Bronchial epithelial cell (primary cell): ENCODE measurements at places on chromosomes 1 and 21. TPM values are rescaled to one million over a fixed set of nuclear protein-coding genes. Genes with fewer than 3 reads are reported as not detected.

The LGR6 gene
- under 0.01 TPM in 1 of 2 replicates, not detected in the other for total RNA-seq

The NUDT4B gene
- total RNA-seq: 2.6 and 13.6 TPM in 2 replicates

The NCMAP gene
- total RNA-seq: 0.13 TPM in 1 of 2 replicates, not detected in the other

The TTC34 gene
- total RNA-seq: under 0.01 TPM in 2 replicates

The S100A2 gene
- 804 and 1,251 TPM in 2 replicates for total RNA-seq

The ELF3 gene
- 66.1 and 105 TPM in 2 replicates for total RNA-seq

The PTPN7 gene
- under 0.01 TPM in 1 of 2 replicates, not detected in the other for total RNA-seq

DNA sequence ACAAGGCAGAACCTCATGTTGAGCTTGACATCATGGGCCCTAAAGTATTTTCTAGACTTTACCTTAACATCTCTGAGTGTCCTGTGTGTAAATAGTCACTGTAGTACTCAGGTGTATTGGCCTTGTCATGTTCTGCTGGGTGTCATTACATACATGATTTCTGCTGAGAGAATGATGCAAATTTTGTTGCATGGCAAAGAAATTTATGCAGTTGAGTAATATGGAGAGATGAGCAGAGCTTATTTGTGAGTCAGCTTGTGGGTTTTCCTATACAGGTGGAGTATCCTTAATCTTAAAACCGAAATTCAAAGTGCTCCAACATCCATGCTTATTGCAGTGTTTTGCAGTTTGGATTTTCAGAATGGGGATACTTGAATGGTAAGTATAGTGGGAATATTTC, 36.6 kb downstream of the RGL1 start:
- peak; percentile 64 for DNase-seq

GRCh38 chr1:119327450-119328155, 41.0 kb upstream of the HAO2 start:
- no peak for DNase-seq

DNA sequence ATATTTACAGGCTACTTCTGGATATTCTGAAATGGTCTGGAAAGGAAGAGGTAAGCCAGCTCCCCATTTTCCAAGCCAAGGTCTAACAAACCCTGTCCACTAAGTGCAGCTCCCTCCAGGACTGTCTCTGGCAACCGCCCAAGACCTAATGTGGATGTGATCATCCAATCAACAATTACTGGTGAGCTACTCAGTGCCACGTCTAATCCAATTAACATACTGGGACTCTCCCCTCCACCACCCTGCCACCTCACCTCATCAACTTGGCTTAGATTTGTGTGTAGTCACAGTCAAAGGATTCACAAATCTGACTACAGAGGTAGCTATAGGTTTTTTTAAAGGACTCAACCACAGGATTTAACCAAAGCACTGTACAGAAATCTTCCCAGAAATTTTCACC, 25.4 kb upstream of the S100A7 start:
- peak; percentile 63 for DNase-seq

DNA sequence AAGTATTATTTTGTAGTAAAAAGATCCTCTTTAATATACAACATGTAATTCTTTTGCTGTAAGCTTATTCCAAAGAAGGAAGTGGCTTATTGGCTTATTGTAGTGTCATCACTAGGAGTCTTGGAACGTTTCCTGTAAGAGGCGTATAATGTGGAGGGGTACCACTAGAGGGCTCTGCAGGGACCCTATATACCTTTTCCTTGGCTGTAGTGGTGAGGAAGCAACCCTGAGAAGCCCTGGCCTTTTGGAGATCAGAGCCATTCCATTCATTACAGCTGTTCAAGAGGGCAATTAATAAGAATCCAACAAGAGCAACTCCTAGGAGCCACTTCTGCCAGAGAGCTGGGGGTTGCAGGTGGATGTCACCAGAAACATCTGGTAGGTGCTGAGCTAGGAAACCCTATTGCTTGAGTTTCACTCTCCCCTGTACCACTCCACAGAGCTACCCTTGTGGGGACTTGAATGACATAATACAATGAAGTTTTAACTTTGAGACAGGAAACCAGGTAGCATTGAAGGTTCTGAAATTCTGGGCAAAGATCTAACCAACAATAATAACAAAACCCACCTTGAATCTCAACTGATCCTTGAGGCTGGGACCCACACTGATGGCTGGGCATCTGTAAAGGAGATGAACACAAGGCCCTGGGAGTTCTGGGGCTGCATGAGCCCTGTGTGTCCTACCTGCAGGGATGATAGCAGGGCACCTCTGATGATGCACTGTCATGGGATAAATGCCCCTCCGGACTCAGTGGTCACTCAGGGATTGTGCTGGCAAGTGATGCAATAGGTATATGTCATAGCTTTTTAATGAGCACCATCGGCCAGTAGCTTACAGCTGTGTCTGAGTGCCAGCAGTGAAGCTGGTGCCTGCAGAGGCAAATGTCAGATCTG, 160.2 kb upstream of the COA6 start:
- DNase-seq: peak; percentile 73

DNA sequence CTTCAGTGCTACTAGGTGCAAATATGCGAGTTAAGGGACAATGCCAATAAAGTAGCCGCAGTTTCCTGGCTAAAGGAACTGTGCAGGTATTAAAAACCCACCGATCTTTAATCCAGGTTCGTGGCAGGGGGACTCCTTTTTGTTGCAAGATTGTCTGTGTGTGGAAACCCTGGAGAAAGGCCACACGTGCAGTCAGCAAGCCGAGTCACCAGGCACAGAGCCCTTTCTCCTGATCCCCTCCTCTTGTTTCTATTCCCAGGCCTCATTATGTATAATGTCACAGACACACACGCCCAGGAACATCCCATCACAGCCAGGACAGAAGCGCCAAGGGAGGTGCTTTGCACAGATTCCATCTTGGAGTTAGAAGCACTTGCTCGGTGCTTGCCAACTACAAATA, 528.9 kb downstream of the KIF26B start:
- no peak for DNase-seq

- peak; percentile 79 for DNase-seq
Measured at GRCh38 chr1:98920441-98921110, 84.1 kb downstream of the PLPPR5 start.

DNA sequence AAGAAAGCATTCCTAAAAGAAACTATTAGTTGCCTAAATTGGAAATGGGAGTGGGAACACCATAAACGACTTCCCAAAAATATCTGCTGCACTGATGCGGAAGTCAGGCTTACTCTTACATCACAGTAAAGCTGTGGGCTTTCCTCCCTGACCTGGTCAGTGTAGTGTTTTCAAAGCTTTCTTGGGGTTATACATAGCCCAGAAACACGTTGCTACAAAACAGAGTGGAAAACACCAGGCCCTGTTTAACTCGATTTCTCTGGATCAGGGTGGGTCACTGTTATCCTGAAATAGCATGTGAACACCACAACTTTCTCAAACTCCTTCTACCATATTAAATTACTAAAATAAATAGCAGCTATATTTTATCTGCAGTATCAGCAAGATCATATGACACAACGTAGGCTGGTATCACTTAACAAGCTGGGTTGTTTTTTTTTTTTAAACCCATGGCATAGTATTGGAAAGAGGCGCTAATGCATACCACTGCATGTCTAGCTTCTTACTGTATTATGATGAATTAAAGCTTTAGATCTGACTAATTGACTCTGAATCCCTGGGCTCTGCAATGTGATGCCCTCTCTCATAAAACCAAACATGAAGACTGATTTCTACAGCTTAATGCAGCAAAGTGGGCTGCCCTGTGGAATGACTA, 184.6 kb downstream of the TGFB2 start:
- DNase-seq: peak; percentile 36

- DNase-seq: no peak
Measured at GRCh38 chr1:83761167-83762038, 237.5 kb downstream of the TTLL7 start.

DNA sequence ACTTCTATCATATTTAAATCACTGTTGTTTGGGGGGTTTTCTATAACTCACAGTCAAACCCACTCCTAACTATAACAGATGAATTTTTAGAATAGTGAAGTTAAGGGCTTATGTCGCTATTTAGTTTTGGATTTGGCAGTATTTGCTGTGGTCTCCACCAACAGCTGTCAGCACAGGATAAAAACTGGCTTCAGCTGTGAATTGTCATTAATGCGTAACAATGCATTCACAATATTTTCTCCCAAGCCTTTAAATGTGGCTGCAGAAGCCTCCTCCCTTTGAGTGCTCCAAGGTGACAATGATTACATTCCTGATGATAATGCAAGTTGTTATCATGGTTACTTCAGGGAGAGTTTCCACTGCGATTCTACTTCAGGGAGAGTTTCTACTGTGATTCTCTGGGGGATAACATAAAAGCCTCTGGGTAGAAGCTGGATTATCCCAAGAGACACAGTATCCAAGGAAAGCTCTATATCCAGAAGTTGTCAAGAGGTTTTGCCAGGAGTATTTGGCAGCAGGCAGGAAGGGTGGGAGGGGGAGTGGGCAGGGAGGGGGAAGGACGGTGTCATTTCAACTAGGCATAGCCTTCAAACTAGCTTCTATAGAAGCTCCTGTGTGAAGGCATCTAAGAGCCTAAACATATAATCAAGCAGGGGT, 14.9 kb upstream of the SMIM12 start:
- DNase-seq: no peak

- peak; percentile 82 for DNase-seq
Measured at GRCh38 chr1:98277118-98277517, 356.3 kb upstream of the DPYD start.

DNA sequence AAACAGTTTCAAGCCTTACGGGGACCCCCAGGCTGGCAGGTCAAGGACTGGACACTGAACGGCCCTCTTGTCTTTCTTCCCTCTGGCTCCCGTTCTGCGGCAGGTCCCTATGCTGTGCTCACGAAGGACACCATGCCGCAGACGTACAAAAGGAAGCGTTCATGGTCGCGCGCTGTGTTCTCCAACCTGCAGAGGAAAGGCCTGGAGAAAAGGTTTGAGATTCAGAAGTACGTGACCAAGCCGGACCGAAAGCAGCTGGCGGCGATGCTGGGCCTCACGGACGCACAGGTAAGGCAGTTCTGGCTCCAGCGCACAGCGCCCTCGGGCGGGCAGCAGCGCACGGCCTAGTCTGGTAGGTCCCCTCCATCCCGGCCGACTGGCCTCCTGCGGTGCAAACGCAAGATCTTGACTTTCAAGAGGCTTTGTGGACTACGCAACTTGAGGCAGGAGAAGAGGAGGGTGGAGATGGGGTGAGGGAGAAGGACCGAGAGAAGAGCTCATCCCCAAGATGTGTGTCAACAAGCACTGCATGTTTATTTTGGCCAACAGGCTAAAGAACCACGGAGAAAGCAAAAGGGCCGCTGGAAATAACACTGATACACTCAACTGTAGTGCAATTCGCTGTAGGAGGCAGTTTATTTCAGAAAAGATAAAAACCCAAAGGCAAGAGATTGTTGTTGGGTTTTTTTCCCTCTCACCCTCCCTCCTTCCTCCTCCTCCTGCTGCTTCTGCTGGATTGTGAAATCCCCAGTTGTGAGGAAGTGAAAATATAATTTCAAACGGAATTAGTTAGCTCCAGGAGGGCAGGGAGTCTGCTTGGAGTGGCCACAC, 3.0 kb downstream of the HLX start:
- DNase-seq: no peak

DNA sequence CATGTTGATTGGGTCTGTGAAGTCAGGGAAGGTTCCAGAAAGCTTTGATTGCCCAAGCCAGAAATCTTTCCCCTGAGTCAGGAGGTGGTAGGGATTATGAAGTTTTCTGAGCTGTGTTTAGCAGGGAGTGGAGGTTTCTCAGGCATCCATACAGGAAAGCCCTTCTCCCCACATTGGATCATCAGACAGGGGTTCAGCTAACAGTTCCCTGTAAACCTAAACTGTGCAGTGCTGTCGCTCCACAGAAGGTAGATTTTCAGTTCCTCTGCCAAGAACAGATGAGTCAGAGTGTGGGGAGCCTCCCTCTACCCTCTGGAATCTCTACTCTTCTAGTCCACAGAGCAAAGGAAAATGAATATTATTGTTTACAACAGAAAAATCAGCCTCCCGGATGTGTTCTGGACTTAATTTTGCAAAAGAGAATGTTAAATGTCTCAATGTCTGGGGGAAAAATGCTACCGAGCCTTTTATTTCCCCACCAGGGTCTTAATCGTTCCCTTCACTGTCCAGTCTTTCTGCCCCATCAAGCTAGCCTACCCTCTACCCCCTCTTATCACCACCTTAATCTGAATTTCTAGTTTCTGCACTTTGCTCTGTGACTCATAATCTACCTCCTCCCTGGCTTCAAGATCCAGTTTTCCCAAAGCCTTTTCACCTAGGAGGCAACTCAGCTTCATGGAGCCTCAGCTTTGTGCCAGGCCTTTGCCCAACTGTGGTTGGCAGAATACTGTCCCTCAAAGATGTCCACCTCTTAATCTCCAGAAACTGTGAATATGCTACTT, 355.6 kb downstream of the PRDM2 start:
- DNase-seq: peak; percentile 30

- no peak for DNase-seq
Measured at GRCh38 chr1:238582816-238583215, 692.1 kb upstream of the ZP4 start.

GRCh38 chr1:33725037-33725436, 138.8 kb upstream of the HMGB4 start:
- DNase-seq: no peak

GRCh38 chr1:218353656-218354055, 8.5 kb downstream of the TGFB2 start:
- no peak for DNase-seq

DNA sequence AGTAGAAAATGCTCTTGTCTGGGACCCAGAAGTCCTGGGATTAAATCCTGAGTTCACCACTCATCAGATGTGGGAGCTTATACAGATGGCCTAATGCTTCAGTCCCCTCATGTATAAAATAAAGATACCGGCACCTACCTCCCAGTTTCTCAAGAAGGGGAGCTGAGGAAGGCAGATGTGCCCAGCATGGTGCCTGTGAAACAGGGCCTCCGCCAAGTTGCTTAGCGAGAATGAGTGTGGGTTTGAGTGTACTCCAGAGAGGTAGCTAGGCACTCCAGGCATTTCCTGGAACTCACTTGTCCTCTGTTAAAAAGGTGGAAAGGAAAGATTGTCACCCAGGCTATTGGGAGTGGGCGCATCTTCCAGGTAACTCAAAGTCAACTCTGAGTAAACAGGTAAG, 37.8 kb downstream of the IER5 start:
- no peak for DNase-seq

DNA sequence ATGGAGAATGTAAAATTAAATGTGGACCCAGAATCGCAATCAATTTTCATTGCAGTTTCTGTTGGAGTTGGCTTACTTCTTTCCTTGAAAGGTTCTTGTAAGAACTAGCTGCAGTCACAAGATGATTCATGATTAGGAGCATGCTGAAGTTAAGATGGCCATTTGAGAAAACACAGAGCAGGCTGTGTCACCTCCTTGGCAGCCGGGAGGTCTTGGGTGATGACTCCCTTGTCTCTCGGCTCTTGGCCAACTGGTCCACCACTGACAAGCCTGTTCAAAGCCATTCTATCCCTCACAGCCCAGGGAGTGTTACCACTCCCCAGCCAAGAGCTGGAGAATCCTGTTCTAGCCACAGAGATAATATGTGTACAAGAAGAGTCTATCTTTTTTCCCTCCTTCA, 40.6 kb downstream of the OPTC start:
- peak; percentile 97 for DNase-seq
